Effector memory CD8-positive, alpha-beta T cell (primary cell): ENCODE measurements at places on chromosomes 5 and 9.

- H3K4me1 ChIP-seq, result no peaks in the 10 kb centered on the region
- H3K27me3 ChIP-seq, result no peaks in the 10 kb centered on the region
- H3K36me3 ChIP-seq, result no peaks in the 10 kb centered on the region
- DNase-seq, result no peak
These were observed 156.8 kb downstream of the DCP2 start for GRCh38 chr5:113133211-113133975.

DNA sequence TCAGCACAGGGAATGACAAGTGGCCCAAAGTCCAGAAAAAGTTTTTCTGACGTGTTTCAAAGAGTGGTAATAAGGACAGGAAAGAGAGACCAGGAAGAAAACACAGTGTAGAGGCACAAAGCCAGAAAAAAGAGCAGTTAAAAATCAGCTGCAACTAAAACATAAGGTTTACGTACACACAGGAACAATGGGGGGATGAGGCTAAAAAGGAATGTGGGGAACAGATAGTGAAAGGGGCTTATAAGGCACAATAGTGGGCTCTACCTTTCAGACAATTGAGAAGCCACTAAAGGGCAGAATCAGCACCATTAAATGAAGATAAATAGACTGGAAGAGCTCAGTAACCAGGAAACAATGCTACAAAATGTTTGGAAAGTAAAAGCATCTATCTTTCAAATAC lies 5.5 kb downstream of the ELP1 start:
- no peak for DNase-seq
- no peak overlapping the region for H3K27ac ChIP-seq
- H3K4me3 ChIP-seq, result no peak overlapping the region
- peaks cover 56% of the 10 kb centered on the region for H3K36me3 ChIP-seq

DNA sequence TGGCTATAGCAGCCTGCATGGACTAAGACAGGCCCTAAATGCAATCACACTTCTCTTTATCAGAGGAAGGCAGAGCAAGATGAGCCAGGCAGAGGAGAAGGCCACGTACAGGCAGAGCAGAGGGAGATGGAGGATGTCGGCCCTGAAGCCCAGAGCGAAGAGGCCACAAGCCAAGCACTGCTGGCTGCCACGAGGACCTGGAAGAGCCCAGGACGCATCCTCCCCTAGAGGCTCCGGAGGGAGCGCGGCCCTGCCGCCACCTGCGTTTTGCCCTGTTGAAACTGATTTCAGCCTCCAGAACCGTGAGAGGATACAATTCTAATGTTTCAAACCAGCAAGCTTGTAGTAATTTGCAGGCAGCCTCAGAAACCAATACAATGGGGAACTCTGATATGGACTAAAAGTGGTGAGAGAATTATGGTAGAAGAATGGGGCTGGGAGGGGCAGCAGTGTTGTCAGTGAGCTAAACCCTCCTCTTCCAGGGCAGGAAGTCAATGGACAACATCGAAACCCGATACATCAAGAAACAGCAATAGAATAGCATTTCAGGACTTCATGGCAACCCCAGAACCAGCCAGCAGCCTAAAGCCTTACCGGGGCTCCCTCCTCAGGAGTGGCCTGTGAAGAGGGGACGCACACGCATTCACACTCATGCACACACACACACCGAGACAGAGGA lies 32.6 kb downstream of the ADAMTS2 start:
- H3K36me3 ChIP-seq, result no peaks in the 10 kb centered on the region
- DNase-seq, result no peak
- peaks cover 18% of the 10 kb centered on the region for H3K27me3 ChIP-seq
- no peaks in the 10 kb centered on the region for H3K4me1 ChIP-seq
- H3K27ac ChIP-seq, result no peak overlapping the region

- peak overlapping the region; percentile 88 for H3K27ac ChIP-seq
- no peak for DNase-seq
- H3K4me3 ChIP-seq, result peak overlapping the region; percentile 77
- H3K27me3 ChIP-seq, result no peaks in the 10 kb centered on the region
- peaks cover 34% of the 10 kb centered on the region for H3K4me1 ChIP-seq
- H3K36me3 ChIP-seq, result peaks cover 32% of the 10 kb centered on the region
These were observed 946 bp upstream of the LTC4S start for GRCh38 chr5:179792612-179793467.

GRCh38 chr5:61200582-61201155 lies 38.4 kb upstream of the SMIM15 start:
- no peaks in the 10 kb centered on the region for H3K4me1 ChIP-seq
- no peak overlapping the region for H3K27ac ChIP-seq
- H3K4me3 ChIP-seq, result no peak overlapping the region
- H3K36me3 ChIP-seq, result peaks cover 3% of the 10 kb centered on the region

DNA sequence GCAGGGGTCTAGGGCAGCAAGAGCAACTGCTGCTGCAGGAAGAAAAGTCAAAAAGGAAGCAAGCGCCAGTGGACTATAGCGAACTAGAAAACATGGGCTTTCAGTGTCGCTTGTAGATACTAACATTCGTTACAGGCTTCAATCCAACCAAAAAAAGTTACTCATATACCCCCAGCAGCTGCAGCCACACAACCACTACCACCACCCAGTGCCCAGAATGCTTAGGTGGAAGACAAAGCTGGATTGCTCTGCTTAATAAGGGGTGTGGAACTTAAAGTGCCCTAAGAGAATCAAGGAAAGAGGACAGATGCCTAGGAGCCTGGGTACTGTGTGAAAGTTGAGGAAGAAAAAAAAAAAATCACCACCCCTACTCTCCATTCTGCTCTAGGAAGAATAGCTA lies 203.6 kb downstream of the ELAVL2 start:
- no peaks in the 10 kb centered on the region for H3K36me3 ChIP-seq
- no peak overlapping the region for H3K4me3 ChIP-seq
- H3K27me3 ChIP-seq, result no peaks in the 10 kb centered on the region
- H3K27ac ChIP-seq, result no peak overlapping the region
- no peaks in the 10 kb centered on the region for H3K4me1 ChIP-seq

DNA sequence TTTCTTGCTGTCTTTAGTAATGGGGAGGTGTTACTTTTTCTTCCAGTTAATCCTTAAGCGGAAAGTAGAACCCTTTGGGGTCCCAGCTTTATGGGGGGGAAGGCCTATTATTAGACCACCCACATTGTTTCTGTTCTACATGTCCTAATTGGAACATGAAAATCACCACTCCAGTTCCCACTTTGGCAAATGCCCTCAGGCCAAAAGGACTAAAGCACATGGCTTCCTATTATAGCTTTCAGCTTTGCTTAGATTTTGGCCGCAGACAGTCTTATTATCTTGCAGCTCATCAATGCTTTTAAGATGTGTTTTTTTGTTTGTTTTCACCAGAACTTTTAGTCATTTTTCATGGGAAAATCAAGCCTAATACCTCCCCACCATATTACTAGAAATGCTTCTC lies 296.8 kb upstream of the ANKH start:
- H3K4me1 ChIP-seq, result no peaks in the 10 kb centered on the region
- H3K4me3 ChIP-seq, result no peak overlapping the region
- H3K27ac ChIP-seq, result no peak overlapping the region
- H3K27me3 ChIP-seq, result no peaks in the 10 kb centered on the region
- DNase-seq, result no peak

DNA sequence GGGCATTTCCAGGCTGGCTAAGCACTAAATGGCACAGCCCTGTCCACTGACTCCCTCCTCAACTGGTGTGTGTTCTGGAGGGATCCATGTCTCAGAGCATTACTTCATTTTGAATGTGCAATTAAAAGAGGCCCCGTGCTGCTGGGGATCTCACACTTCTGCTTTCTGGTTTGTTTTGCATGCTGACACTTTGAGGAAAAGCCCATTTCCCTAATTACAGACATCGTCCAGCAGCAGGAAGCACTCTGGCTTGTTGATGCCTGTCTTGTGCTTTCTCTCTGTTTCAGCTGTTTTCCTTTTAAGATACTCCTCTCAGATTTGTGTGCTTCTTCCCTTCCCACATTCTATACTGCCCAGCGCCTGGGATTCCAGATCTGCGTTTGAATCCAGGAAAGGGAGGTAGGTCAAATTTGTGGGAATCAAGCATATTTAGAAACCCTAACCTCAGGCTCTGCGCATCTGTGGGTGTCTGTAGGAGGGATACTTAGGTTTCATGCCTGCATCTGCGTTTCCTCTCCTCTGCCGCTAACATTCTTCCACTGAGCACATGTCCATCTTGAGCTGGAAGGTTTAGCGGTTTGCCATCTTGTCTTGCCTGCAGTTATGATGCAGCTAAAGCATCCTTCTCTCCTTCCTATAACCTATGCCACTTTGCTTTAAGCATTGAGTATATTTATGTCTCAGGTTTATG lies 25.7 kb downstream of the SYK start:
- peaks cover 44% of the 10 kb centered on the region for H3K27me3 ChIP-seq
- H3K4me3 ChIP-seq, result no peak overlapping the region
- no peak for DNase-seq
- H3K4me1 ChIP-seq, result no peaks in the 10 kb centered on the region
- no peak overlapping the region for H3K27ac ChIP-seq

DNA sequence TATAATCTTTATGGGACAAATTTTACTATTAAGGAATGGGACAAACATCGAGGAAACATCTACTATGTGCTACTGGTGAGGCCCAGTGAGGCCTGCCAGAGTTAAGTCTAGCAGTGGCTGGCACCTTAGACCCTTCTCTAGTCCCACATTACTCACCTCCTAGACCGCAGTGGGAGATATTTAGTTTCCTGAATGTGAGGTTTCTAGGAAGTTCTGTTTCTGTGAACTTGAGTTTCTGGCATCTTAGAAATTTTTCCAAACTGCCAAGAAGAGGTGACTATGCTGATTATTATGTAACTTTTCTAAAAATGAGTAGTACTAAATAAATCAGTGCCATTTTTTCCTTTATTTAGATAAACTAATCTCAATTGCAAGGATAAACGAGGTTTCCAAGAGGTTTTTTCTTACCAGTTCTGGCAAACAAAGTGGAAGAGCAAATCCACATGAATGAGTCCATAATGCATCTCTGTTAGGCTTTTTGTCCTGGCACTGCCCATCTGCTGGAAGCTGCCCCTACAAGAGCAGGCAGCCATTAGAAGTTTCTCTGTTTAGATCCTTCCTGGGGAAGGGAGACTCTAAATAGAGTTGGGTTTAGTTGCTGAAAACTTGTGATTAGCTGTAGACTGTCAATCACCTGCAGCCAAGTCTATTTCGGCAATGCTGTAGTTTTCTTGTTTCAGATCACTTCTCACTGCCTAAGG lies 348.7 kb downstream of the MAN2A1 start:
- no peak for DNase-seq
- H3K27me3 ChIP-seq, result peaks cover 21% of the 10 kb centered on the region
- no peak overlapping the region for H3K27ac ChIP-seq
- H3K4me3 ChIP-seq, result no peak overlapping the region
- H3K36me3 ChIP-seq, result no peaks in the 10 kb centered on the region

- no peaks in the 10 kb centered on the region for H3K36me3 ChIP-seq
- H3K27ac ChIP-seq, result no peak overlapping the region
- H3K27me3 ChIP-seq, result peaks cover 26% of the 10 kb centered on the region
- DNase-seq, result no peak
These were observed 33.0 kb downstream of the ELOVL7 start for GRCh38 chr5:60811105-60811504.

GRCh38 chr9:70255486-70255885 lies 3.3 kb upstream of the SMC5 start:
- DNase-seq, result no peak
- no peak overlapping the region for H3K4me3 ChIP-seq
- H3K27me3 ChIP-seq, result peaks cover 3% of the 10 kb centered on the region
- peaks cover 16% of the 10 kb centered on the region for H3K4me1 ChIP-seq
- peaks cover 8% of the 10 kb centered on the region for H3K36me3 ChIP-seq
